ENCODE measurements at places on chromosomes 2 and 18. TPM values are rescaled to one million over a fixed set of nuclear protein-coding genes. Genes with fewer than 3 reads are reported as not detected.

GRCh38 chr2:103135679-103136078, 373.8 kb downstream of the TMEM182 start:
- DNase-seq = no peak

- DNase-seq = no peak
These were observed 10.5 kb downstream of the MAPRE3 start for GRCh38 chr2:26980971-26981370.

GRCh38 chr18:23337599-23338444, 115.3 kb upstream of the RIOK3 start:
- DNase-seq = no peak

GRCh38 chr2:94986392-94986963, 39.0 kb upstream of the MAL start:
- DNase-seq = peak; percentile 47

GRCh38 chr2:212970132-212970531, 181.3 kb downstream of the IKZF2 start:
- no peak for DNase-seq

The UGT1A8 gene
- not detected for total RNA-seq

GRCh38 chr2:172241222-172241621, 138.5 kb upstream of the DLX2 start:
- no peak for DNase-seq

The YES1 gene
- total RNA-seq = 55.5 TPM

- no peak for DNase-seq
These were observed 391.7 kb upstream of the CYRIA start for GRCh38 chr2:17057109-17058017.

DNA sequence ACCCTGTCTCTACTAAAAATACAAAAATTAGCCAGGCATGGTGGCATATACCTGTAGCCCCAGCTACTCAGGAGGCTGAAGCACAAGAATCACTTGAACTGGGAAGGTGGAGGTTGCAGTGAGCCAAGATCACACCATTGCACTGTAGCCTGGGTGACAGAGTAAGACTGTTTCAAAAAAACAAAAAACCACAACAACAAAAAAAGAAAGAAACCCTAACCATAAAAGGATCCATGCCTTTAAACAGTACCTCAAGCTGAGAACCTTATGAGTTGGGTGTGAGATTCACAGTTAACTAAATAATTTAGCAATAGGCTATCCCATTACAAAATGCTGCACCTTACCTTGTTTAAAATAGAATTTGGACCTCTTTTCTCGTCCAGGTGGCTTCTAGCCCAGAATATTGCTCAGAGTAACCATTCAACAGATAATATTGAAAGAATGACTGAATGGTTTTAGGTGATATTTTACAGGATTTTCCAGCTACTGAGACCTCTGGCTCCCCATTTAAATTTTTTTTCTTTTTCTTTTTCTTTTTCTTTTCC, 6.4 kb downstream of the DPYSL5 start:
- no peak for DNase-seq

- DNase-seq = peak; percentile 63
These were observed 635 bp upstream of the ADRA2B start for GRCh38 chr2:96116879-96117533.

- DNase-seq = no peak
These were observed 788.7 kb upstream of the KLHL29 start for GRCh38 chr2:22596306-22596705.

DNA sequence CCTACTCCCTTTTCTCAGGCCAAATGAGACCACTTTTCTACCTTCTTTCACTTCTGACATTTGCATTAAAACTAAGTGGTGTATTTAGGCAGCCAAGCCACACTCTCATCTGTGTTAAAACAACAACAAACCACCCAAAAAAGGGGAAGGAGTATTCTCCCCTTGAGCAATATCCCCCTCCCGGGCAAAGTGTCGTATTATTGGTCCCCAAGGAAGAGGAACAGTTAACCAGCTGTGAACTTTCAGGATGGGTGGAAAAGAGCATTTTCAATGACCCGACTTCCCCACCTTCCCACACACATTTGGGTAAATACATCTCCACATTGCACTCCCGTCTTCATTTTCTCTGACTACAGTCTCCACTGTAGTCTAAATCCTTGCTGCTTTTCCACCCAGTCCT, 44.3 kb downstream of the FEZ2 start:
- DNase-seq = no peak

The PREB gene
- 46.9 TPM for total RNA-seq

DNA sequence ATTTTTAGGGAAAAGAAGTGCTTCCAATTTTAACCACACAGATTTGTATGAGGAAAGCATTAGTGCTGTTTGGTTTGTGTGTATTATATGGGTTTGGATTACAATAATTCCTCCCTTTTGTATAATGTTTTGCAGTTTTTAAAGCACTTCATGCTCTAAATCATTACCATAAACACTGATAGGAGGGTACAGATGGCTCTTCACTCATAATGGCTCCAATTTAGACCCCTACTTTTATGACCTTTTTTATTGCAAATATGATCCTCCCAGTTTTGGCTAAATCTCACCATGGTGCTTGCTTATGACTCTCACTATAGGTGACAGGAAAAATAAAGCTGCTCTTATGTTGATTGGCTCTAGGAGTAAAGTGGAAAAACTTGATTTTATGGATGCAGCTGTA, 23.8 kb upstream of the TMEM17 start:
- DNase-seq = no peak

GRCh38 chr2:160651416-160652200, 158.0 kb upstream of the RBMS1 start:
- no peak for DNase-seq

DNA sequence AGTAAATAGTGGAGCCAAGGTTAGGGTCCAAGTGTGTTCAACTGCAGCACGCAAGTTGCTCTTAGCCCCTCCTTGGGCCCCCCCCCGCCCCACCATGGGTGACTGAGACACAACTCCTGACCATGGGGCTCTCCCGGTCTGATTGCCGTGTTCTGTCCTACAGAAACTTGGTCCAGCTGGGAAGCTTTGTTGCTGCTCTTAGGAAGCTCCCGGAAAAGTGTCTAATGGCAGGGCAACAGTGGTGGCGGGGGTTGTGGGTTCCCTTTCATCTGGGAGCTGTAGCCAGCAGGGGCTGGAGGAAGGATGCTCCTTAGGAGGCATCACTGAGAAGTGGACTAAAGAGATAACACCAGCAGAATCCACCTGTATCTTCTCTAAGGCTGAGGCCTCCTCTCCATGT, 111.1 kb downstream of the CYP26B1 start:
- DNase-seq = no peak

- DNase-seq = no peak
These were observed 662.3 kb downstream of the IRS1 start for GRCh38 chr2:226137201-226137811.

GRCh38 chr18:70627182-70627802, 338.4 kb downstream of the SOCS6 start:
- no peak for DNase-seq

DNA sequence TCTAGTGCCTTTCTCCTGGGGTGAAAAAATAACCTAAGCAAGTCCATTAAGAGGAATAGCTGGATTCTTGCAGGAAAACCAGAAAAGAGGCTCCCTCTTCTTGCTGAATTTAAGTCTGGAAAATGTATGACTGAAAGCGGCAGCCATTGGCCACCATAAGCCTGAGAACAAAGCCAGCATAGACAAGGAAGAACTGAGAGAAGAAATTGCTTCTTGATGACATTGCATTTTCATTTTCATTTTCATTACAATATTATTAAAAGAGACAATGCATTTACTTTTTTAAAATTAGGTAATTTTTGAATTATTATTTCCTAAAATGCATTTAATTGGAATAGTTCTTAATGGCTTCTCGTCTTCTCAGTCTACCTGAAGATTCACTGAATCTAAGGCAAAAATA, 1157.5 kb upstream of the ZEB2 start:
- DNase-seq = no peak

The UXS1 gene
- total RNA-seq = 60.7 TPM

GRCh38 chr2:181937473-181937872, 45.9 kb downstream of the ITPRID2 start:
- DNase-seq = no peak

DNA sequence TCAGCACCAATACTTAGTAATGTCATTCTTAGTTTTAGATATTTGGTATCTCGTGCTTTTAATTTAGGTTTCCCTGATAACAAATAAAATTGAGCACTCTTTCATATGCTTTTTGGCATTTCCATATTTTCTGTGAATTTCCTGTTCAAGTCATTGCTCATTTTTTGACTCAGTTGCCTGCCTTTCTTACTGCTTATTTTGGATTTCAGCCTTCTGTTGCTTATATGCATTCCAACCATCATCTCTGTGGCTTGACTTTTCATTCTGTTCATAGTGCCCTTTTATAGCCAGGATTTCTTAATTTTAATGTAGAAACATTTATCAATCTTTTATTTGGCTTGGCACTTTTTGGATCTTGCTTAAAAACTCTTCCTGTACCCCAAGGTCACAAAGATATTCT, 14.5 kb upstream of the KIF3C start:
- no peak for DNase-seq

DNA sequence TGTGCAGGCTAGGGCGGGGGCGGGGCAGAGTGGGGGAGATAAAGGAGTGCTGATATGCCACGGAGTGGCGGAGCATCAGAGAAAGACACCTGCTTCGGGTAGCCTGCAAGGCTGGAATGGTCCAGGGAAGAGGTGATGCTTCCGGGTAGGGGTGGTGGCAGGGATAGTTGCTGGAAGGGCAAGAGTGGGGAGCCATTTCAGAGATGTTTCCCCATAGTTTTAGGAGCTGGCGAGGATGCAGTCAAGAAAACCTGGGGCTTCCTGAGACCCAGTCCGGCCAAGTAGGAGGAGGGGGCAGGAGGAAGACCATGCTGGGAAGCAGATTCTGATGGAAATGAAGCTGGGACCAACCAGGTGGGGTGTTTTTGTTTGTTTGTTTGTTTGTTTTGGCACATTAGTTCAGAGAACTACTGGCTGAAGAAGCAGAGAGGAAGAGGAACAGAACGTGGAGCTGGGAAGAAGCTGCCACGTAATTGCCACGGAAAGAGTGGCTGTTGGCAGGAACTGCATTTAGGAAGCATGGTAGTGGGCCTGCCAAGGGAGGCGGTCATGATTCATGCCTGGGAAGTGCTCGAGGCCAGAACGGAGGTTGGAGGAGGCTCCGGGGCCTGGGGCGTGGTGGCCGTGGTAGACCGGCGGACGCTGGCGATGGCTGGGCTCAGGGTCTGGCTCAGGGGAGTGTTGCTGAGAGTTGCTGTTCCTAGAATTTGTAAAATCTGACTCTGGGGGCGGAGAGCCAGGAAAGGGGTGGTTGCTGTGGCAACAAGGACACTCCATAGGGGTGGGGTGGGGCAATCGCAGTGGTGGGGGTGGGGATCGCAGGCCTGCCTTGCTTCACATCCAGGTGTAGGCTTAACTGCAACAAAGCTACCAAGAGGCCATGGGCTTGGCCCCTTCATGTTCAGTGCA, 8.6 kb upstream of the INPP5D start:
- no peak for DNase-seq

GRCh38 chr2:233830111-233830802, 24.1 kb downstream of the HJURP start:
- DNase-seq = no peak

- no peak for DNase-seq
These were observed 5.3 kb downstream of the COL3A1 start for GRCh38 chr2:188979187-188980114.

The OR6B2 gene
- not detected for total RNA-seq

The TCF7L1 gene
- 57.2 TPM for total RNA-seq
